Aorta (tissue), 5 donors: ENCODE measurements at places on chromosomes 12 and 14. TPM values are rescaled to one million over a fixed set of nuclear protein-coding genes. Genes with fewer than 3 reads are reported as not detected.

- H3K4me3 ChIP-seq, result no peak overlapping the region
- no peak for DNase-seq
- peaks cover 6% of the 10 kb centered on the region for H3K4me1 ChIP-seq
- no peaks in the 10 kb centered on the region for H3K27me3 ChIP-seq
These were observed 23.7 kb upstream of the AEBP2 start for GRCh38 chr12:19415563-19415962.

DNA sequence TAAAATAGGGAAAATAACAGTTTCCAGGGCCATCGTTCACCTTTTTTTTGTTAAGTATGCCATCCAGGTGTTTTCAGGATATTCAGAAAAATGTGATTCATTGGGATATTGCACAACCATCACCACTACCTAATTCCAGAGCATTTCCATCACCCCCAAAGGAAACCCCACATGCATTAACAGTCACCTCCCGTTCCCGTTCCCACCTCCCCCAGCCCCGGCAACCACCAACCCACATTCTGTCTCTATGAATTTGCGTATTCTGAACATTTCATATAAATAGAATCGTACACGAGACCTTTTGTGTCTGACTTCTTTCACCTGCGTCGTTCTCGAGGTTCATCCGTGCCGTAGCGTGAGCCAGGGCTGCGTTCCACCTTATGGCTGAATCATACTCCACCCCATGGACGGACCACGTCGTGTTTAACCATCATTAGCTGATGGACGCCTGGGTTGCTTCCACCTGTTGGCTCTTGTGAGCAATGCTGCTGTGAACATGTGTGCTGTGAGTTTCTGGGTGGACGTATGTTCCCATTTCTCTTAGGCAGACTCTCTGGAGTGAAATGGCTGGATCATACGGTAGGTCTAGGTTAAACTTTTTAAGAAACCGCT is 51.0 kb upstream of the NCOR2 start:
- no peak overlapping the region for H3K4me3 ChIP-seq
- no peaks in the 10 kb centered on the region for H3K4me1 ChIP-seq
- H3K36me3 ChIP-seq, result no peaks in the 10 kb centered on the region
- no peak overlapping the region for H3K27ac ChIP-seq

DNA sequence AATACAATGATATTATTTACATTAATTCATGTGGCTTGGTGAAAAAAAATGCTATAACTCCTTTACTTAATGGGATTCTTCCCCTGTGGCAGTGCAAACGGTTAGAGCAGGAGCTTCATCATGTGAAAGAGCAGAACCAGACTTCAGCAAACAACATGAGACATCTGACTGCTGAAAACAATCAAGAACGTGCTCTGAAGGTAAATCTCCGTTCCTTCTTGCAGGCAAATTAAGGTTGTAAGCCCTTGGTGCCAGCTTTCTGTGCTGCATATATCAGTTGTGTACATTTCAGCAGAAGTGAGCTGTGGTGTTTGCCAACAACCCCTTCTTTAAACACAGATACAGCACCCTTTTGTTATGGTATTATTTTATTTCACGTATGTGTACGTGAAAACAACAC is 171.7 kb downstream of the MIPOL1 start:
- H3K36me3 ChIP-seq, result peaks cover 1% of the 10 kb centered on the region
- no peak overlapping the region for H3K27ac ChIP-seq
- no peaks in the 10 kb centered on the region for H3K27me3 ChIP-seq
- H3K4me3 ChIP-seq, result no peak overlapping the region

GRCh38 chr12:66584673-66585072 is 94.2 kb downstream of the GRIP1 start:
- H3K27me3 ChIP-seq, result no peaks in the 10 kb centered on the region
- H3K4me3 ChIP-seq, result no peak overlapping the region
- H3K27ac ChIP-seq, result no peak overlapping the region
- DNase-seq, result no peak
- H3K4me1 ChIP-seq, result no peaks in the 10 kb centered on the region
- no peaks in the 10 kb centered on the region for H3K36me3 ChIP-seq

GRCh38 chr12:132259364-132259871 is 70.0 kb downstream of the GALNT9 start:
- H3K27me3 ChIP-seq, result no peaks in the 10 kb centered on the region
- no peak overlapping the region for H3K27ac ChIP-seq
- no peak overlapping the region for H3K4me3 ChIP-seq
- H3K4me1 ChIP-seq, result no peaks in the 10 kb centered on the region
- H3K36me3 ChIP-seq, result no peaks in the 10 kb centered on the region
- no peak for DNase-seq

Gene GALNT9
- 0.62 TPM for total RNA-seq

Gene C1R
- 769 TPM for total RNA-seq

Gene ARHGEF40
- 68.3 TPM for total RNA-seq

Gene KMT2D
- total RNA-seq, result 97.4 TPM
